ENCODE measurements at places on chromosomes 5 and 9. TPM values are rescaled to one million over a fixed set of nuclear protein-coding genes. Genes with fewer than 3 reads are reported as not detected.

DNA sequence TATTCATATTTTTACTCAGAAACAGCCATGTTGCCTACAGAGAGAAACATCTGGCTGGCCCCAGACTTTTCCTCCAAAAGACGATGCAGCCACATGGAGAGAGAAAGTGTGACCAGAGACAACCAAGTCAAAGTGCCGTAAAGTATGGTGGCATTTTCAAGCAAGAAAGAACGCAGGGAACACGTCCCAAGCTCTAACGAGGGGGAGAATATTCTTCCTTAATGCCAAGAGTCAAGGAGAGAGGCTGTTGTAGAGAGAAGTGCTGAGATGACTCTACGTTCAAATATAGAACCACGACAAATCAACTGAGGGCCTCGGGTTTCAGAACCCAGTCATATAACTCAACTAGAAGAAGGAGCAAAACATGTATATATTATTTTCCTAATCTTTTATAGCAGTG, 55.9 kb downstream of the FNBP1 start:
- DNase-seq: no peak

DNA sequence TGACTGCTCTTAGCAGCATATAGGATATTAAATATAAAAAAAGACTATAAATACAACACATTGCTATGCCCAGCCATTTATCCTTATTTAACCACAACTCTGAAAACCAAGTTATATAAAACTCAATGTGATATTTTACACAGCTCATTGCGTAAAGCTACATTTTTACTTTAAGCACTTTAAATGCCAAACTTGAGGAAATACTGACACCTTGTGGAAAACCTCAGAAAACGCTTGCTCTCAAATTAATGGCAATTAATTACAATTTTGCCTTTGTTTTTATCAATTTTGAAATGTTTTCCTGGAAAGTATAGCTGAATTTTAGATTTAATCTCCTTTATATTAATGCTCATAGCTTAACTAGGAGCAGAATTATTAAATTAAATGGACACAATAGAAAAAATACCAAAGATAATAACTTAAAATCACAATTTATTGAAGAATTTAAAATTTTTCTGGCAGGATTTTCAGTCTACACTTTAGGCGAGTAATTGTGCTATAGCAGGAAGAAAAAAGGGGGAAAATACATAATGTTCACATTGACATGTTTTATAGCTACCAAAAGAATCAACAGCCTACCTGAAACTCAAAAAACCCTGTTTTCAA, 25.2 kb upstream of the PLAC8L1 start:
- no peak for DNase-seq

ASS1 gene
- 0.91 TPM for total RNA-seq

TNC gene
- not detected for total RNA-seq

PRSS3 gene
- not detected for total RNA-seq

DNAJB5 gene
- total RNA-seq: 42.5 TPM

CTSV gene
- 2.8 TPM for total RNA-seq

PRDM9 gene
- total RNA-seq: not detected
